ENCODE measurements at places on chromosomes 7 and 10.

DNA sequence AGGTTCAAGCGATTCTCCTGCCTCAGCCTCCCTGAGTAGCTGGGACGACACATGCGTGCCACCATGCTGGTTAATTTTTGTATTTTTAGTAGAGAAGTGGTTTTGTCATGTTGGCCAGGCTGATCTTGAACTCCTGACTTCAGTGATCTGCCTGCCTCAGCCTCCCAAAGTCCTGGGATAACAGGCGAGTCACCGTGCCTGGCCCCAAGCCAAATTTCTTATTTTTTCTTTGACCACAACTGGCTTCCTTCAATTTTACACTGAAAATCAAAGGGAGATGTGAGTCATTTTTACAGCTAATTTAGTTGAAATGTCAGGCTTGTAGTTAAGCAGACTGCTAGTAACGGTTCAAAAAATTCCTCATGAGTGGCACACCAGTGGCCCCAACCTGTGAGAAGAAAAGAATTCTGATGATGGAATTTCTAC is 7.8 kb downstream of the RNF216 start:
- no peak for DNase-seq

GRCh38 chr7:73967832-73968290 is 60.1 kb upstream of the ELN start:
- DNase-seq: no peak

DNA sequence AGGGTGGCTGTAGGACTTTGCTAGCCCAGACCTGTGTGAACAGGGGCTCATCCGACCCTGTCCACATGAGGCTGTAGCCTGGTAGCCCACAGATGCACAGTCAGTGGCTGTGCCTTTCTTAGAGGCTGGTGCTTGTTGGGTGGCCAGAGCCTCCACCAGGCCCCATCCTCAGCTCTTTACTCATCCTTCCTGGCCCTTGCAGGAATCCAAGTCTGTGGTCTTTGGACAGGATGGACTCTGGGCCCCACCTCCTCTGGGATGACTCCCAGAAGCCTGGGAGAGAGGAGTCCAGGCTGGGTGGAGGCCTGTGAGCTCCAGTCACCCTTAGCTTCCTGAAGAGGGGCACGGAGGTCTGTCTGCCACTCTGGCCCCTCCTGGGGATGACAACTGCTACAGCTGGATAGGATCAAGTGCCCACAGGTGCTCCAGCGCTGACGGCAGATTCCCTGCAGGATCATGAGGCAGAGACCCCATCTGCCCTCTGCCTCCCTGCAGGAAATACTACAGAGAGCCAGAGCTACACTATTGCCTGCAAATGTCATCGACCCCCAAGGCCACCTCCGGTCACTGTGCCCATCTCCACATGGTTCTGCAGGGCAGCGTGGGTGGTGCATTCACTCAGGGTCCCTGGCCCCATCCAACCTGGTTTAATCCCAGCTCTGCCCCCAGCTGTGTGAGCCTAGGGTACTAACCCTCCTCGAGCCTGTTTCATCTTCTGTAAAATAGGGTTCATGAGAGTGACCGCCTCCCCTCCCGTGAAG is 114.5 kb downstream of the PTPN20 start:
- DNase-seq: no peak

DNA sequence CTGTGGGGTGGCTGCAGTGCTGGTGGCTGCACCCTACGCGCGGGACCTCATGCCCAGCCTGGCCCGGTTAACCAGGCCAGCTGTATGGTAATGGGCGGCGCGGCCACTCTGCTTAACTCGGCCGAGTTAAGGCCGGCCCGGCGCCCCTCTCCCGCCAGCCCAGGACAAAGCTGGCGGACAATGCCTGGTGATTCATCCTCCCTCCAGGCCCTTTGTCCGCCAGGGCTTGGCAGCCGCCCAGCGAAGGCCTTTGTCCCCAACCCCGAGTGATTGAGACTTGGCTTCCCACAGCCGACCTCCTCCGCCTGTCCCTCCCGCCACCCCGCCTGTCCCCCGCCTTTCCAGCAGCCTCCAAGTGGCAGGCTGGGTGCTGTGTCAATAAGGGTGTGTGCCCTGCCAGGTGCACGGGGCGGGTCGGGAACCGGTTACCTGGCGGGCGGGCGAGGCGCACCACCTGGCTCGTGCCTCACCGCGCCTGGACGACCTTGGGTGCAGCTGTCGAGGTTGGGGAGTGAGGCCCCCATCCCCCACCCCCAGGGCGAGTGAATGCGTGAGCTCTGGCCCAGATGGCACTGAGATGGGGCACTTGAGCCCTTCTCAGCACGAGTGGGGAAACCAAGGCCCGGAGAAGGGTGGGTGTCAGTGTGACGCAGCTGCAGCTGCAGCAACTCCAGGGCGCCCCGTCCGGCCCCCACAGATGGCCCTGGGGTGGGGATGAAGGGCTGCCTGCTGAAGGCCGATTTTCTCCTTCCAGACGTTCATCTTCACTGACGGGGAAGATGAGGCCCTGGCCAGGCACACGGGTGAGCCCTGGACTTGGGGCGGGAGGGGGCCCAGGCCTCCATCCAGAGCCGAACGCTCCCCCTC is 4.6 kb downstream of the LFNG start:
- DNase-seq: no peak

DNA sequence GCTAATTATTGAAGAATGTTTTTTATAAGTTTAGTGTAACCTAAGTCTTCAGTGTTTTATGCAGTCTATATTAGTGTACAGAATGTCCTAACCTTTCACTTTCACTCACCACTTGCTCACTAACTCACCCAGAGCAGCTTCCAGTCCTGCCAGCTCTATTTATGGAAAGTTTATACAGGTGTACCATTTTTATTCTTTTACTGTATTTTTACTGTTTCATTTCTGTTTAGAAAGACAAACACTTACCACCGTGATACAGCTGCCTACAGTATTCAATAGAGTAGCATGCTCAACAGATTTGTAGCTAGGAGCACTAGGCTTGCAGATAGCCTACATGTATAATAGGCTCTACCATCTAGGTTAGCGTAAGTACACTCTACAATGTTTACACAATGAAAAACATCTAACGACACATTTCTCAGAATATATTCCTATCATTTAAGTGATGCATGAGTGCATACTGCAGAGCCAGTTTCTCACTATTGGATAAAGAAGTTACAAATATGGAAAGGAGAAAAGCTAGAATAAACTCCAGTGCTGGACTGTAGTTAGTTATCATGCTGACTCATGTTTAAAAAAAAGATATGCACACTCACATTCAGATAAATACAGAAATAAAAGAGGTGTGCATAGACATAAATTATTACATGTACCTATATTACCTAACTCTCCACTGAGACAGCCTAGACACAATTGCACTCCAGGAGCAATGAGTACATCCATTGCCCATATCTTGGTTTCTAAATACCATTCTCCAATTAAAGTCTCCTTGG is 30.4 kb downstream of the STEAP1B start:
- DNase-seq: no peak

GRCh38 chr10:88028654-88029053 is 165.2 kb downstream of the PTEN start:
- no peak for DNase-seq
